CD14-positive monocyte (primary cell): ENCODE measurements at places on chromosomes 1 and 21. TPM values are rescaled to one million over a fixed set of nuclear protein-coding genes. Genes with fewer than 3 reads are reported as not detected.
A peak's percentile ranks its signal among the peaks of the same experiment; 100 is the strongest.

DNA sequence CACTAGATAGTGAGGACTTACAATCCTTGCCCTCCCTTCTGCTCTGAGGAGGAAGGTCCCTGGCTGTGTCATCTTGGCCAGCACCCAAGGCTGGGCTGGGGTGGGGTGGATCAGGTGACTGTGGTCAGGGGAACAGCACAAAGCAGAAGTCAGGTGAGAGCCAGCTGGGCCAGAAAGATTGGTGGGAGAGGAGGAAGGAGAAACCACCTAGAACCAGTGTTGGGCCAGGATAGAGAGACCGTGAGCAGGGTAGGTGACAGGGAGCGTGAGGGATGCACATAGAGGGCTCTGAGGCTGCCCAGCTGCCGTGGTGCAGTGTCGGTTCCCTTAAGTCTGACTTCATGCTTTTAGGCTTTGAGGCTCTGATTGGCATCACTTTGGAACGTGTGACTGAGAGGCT is 22.7 kb downstream of the NCF2 start:
- no peaks in the 10 kb centered on the region for H3K27me3 ChIP-seq
- H3K27ac ChIP-seq = peak overlapping the region; percentile 76
- H3K4me1 ChIP-seq = peaks cover 44% of the 10 kb centered on the region
- peak; percentile 70 for DNase-seq

DNA sequence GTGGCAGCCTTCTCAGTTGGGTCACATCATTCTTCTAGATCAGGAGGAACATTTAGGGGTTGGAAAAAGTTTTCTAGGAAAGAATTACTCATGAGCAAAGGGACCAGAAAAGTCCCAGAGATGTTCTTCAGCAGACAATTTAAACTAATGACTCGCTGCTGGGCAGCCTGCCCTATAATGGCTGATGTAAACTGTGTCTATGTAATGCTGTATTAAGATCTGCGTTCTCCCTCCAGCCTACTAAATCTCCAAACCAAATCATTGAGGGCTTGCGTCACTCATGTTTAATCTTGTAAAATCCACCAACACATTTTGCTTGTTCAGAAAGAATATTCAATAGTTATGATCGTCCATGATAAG is 92.1 kb downstream of the LRRC8C start:
- no peaks in the 10 kb centered on the region for H3K36me3 ChIP-seq
- H3K27me3 ChIP-seq = no peaks in the 10 kb centered on the region
- H3K4me1 ChIP-seq = peaks cover 84% of the 10 kb centered on the region
- DNase-seq = peak; percentile 73
- no peak overlapping the region for H3K4me3 ChIP-seq

DNA sequence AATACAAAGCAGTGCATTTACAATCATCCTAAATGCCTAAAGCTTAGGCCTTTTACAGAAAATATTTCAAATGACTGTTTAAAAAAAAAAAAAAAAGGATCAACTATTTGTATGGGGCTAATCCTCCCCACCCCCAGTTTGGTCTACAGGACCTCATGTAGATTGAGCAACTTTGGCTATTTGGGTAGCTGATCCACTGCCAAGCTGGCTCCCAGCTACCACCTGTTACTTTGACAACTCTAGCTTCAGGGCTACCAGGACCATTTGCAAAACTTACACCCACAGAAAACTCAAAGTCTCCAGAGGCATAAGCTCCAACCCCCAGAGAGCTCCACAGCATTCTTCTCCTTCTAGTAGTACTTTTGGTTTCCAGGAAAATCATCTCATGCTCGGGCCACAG is 29.4 kb downstream of the JAK1 start:
- H3K4me3 ChIP-seq = no peak overlapping the region
- H3K36me3 ChIP-seq = no peaks in the 10 kb centered on the region
- DNase-seq = no peak
- H3K27ac ChIP-seq = no peak overlapping the region
- H3K4me1 ChIP-seq = peaks cover 53% of the 10 kb centered on the region

- no peaks in the 10 kb centered on the region for H3K27me3 ChIP-seq
- H3K27ac ChIP-seq = no peak overlapping the region
- no peak overlapping the region for H3K4me3 ChIP-seq
- no peak for DNase-seq
- no peaks in the 10 kb centered on the region for H3K4me1 ChIP-seq
- H3K36me3 ChIP-seq = no peaks in the 10 kb centered on the region
Measured at GRCh38 chr1:31122101-31122735, 56.7 kb upstream of the PUM1 start.

DNA sequence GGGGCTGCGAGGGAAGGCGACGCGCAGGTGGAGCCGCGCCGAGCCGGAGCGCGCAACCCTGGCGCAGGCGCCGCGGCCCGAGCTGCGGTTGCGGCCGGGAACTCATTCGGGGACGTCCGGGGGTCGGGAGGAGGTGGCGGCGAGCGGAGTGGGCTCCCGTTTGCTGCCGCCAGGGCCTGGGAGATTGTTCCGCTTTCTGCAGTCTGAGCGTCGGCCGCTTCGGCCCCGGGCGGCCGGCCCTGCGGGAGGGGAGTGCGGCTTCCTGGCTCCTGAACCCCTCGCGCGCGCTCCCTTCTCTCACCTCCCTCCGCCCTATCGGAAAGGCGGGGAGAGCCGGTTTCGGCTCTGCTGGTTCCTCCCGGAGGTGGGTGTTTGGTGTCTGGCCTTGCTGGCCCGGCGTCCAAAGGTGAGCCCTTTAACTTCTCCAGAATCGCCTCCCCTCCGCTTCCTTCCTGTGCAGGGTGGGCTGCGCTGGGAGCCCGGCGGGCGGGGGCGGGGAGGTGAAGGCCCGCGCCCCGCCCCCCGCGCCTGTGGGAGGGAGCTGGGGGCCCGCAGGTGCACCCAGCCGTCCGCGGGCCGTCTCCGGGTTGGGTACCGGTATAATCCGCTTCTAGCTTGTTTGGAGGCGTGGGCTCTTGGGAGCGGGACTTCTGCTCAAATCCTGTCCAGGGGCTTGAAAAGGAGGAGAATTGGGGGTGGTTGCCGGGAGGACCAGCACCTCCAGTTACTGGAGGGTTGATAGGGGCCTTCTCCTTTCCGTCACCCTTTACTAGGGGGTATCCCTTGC is 683 bp downstream of the LRRC8D start:
- H3K36me3 ChIP-seq = peaks cover 7% of the 10 kb centered on the region
- H3K27me3 ChIP-seq = no peaks in the 10 kb centered on the region
- H3K4me1 ChIP-seq = peaks cover 71% of the 10 kb centered on the region
- peak overlapping the region; percentile 85 for H3K4me3 ChIP-seq
- H3K27ac ChIP-seq = peak overlapping the region; percentile 91
- DNase-seq = peak; percentile 80

DNA sequence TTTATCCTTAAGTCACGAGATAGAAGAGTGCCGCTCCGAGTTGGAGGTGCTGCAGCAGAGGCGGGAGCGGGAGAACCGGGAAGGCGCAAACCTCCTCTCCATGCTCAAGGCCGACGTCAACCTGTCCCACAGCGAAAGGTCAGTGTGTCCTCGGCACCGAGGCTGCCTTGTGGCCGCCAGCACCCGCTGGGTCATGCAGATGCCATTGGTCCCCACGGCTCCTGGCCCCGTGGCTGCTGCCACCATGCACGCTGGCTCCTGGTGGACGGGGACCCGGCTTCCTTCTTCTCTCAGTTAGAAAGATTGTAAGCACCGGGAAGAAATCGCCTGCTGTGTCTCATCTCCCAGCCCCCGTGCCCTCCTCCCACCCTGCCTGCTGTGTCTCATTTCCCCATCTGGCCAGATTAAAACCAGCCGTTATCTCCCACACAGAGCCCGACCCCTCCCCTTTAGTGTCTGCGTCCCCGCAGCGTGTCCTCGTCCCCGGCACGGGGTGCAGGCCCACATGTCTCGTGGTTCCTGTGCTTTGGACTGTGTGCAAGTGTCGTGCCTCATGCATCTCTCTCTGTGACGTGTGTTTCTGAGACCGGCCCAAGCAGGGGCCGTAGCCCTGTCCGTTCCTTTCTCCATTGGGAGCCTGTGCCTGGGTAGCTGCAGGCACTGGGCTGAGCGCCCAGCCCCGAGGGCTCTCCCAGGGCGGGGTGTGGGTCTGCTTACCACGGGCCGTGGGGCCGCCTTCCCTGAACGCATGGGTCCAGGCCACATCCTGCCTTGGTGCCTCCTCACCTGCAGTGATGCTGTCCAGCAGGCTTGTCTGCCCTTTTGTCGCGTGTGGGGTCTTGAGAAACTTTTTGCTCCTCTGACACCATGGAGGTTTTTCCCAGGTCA is 62.1 kb downstream of the PCNT start:
- no peaks in the 10 kb centered on the region for H3K4me1 ChIP-seq
- no peaks in the 10 kb centered on the region for H3K27me3 ChIP-seq
- no peak overlapping the region for H3K4me3 ChIP-seq
- H3K27ac ChIP-seq = no peak overlapping the region
- no peak for DNase-seq

- no peak overlapping the region for H3K4me3 ChIP-seq
- no peak for DNase-seq
- no peaks in the 10 kb centered on the region for H3K36me3 ChIP-seq
Measured at GRCh38 chr1:205266611-205267305, 39.0 kb downstream of the TMCC2 start.

DNA sequence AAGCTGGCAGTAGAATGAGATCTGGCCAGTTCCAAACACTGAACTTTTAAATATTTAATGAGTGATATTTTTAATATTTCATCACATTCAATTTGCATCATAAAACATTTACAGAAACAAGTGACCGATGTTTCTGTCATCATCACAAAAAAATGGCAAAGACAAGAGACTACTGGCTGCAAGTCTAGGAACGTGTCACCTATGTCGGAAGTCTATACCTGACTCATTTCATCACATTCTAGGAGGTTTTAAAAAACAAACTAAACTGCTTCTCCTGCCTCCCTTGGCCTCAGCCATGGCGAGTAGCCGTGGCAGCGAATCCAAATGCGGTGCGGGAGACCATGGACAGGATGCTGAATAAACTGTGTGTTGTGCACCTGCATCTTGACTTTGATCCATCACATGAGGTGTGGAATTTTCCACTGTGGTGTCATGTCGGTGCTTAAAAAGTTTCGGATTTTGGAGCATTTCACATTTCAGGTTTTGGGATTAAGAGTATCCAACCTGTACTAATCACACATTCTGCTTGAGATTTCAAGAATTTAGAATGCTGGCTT is 43.1 kb downstream of the CLSTN1 start:
- no peaks in the 10 kb centered on the region for H3K27me3 ChIP-seq
- DNase-seq = no peak
- H3K36me3 ChIP-seq = no peaks in the 10 kb centered on the region
- no peaks in the 10 kb centered on the region for H3K4me1 ChIP-seq

DNA sequence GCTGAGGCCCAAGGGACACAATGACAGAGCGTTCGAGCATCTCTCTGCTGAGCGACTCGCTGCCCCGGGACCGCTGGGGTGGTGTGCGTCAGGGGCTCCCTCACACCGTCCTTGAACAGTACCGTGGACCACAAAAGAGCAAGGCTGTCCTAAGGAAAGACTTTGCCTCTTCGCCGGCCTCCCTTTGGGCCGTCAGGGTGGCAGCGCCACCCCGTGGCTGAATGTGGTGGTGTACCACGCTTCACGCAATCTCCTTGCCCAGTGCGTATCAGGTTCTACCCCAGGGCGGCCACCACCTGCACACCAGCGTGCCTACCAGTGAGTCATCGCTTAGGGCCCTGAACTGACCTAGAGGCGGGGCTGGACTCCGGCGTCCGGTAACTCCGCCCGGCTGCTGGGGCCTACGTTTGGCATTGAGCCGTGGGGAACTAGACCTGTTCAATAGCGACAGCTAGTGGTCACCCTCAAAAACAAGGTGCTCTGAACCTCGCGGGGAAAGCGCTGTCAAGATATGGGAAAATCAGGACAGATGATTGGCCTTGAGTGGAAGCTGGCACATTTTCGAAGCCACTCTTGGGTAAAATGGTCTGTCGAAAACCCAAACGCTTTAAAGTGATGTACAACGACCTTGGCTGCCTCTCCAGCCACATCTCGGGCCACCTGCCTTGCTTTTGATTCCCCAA is 8.1 kb upstream of the TRAF3IP3 start:
- H3K36me3 ChIP-seq = no peaks in the 10 kb centered on the region
- peak overlapping the region; percentile 9 for H3K4me3 ChIP-seq
- peak; percentile 96 for DNase-seq

GRCh38 chr21:44357064-44357837 is 3.8 kb downstream of the TRPM2 start:
- no peaks in the 10 kb centered on the region for H3K27me3 ChIP-seq
- H3K4me1 ChIP-seq = peaks cover 91% of the 10 kb centered on the region
- H3K36me3 ChIP-seq = peaks cover 30% of the 10 kb centered on the region
- no peak for DNase-seq

DNA sequence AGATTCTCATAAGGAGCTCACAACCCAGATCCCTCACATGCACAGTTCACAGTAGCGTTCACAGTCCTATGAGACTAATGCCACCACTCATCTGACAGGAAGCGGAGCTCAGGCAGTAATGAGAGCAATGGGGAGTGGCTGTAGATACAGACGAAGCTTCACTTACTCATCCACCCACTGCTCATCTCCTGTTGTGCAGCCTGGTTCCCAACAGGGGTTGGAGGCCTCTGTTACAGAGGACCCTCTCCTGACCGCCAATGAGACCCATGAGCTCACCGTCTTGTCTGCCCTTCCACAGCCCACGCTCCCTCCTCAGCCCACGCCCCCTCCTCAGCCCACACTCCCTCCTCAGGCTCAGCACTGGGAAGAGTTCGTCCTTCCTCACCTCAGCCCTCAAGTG is 39.6 kb downstream of the RSPH1 start:
- no peaks in the 10 kb centered on the region for H3K36me3 ChIP-seq
- H3K27ac ChIP-seq = no peak overlapping the region
- H3K4me1 ChIP-seq = no peaks in the 10 kb centered on the region
- no peaks in the 10 kb centered on the region for H3K27me3 ChIP-seq

- no peak overlapping the region for H3K27ac ChIP-seq
- no peaks in the 10 kb centered on the region for H3K27me3 ChIP-seq
- H3K36me3 ChIP-seq = peaks cover 60% of the 10 kb centered on the region
- no peak overlapping the region for H3K4me3 ChIP-seq
- DNase-seq = no peak
Measured at GRCh38 chr21:44366586-44367211, 13.3 kb downstream of the TRPM2 start.

- DNase-seq = no peak
- no peak overlapping the region for H3K4me3 ChIP-seq
- no peak overlapping the region for H3K27ac ChIP-seq
- peaks cover 27% of the 10 kb centered on the region for H3K4me1 ChIP-seq
Measured at GRCh38 chr1:38870996-38871395, 2.2 kb downstream of the MYCBP start.

DNA sequence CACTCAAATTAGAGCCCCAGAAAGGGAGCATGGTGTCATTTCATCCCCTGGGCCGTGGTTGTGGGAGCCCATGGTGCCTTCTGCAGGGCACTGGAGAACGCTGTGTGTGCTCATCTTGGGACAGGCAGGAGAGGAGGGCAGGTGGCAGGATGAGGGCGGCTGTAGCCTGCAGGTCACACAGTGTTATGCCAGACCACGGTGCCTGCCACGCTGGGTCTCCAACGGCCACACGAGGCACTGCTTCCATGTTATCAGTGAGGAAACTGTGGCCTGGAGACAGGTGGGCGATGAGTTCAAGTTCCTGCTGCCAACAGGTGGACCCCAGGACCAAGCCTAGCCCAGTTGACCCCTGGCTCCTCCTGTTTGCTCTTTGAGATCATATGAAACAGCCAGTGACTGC is 21.0 kb downstream of the ABCG1 start:
- no peak for DNase-seq
- H3K27me3 ChIP-seq = no peaks in the 10 kb centered on the region
- no peak overlapping the region for H3K4me3 ChIP-seq
- H3K4me1 ChIP-seq = peaks cover 23% of the 10 kb centered on the region
- no peaks in the 10 kb centered on the region for H3K36me3 ChIP-seq
- no peak overlapping the region for H3K27ac ChIP-seq

RBBP5 gene
- polyA plus RNA-seq = 4.9 and 5.2 TPM in 2 replicates

DNAJC28 gene
- polyA plus RNA-seq = 0.26 TPM

MRPL37 gene
- 47.8 TPM for polyA plus RNA-seq

MAP1LC3C gene
- polyA plus RNA-seq = 0.07 TPM in 1 of 2 replicates, not detected in the other

GJA9 gene
- polyA plus RNA-seq = not detected in 2 replicates

KMO gene
- 4.7 TPM for polyA plus RNA-seq

BNIPL gene
- not detected for polyA plus RNA-seq

AQP10 gene
- not detected in 2 replicates for polyA plus RNA-seq

RIMKLA gene
- polyA plus RNA-seq = not detected

FGR gene
- polyA plus RNA-seq = 371 TPM

ERICH3 gene
- polyA plus RNA-seq = not detected in 2 replicates
